ENCODE measurements at places on chromosomes 16 and 17.

DNA sequence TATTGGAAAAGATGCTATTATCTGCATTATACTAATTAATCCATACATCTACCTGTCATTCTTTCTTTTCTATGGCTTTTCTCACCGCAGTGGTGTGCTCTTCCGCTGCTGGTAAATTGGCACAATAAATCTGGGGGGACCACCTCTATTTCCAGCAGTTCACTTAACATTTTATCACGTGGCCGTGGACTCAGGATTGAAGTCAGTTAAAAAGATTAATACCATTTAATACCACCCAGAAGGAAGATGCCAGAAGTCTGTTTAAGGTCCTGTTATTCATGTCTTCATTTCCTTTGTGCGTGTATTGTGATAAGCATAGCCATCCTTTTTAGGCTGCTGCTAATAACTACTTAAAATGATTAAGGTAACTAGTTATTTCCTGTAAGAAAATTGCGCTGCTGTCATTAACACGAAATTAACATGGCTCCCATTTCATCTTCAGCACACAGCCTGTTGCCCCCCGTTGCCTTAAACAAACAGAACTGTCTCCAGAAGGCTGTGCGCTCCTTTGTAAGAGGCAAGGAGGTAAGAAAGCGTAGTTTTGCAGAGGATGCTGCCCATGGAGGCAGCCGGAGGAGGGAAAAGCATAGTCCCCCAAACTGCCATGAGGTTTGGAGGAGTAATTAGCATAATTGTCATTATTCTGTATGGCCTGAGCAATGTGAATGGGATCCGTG, 414.4 kb downstream of the UTP18 start:
- no peak for DNase-seq

GRCh38 chr16:57314161-57314785, 29.8 kb upstream of the PLLP start:
- no peak for DNase-seq

DNA sequence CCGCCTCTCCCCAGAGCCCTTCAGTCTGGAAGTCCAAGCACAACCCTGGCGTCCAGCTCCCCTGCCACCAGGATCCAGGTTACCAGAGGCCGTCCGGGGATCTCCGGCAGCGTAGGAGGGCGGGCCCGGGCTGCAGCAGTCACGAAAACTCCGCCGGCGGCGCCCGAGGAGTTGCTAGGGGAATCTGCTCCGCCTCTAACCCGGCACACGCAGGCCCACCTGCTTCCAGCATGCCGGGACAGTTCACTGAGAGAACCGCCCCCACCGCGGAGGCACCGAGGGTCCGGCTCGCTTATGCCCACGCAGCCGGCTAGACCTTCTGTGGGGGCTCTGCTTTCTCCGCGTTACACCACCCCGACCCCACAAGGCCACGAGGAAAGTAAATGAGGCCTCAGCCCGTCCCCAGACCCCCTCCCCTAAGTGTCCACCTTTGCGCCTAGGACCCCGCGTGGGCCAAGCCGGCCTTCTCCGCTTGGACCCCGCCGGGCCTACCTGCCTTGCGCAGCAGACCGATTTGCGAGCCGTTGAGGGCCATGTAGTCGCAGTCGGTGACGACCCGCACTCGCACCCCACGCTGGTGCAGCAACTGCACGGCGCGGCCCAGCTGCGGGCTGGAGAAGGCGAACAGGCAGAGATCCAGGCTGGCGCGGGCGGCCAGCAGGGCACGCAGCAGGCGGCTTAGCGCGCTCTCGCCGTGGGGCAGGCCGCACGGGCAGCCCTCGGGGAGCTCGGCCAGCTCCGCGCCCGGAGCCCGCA, 587 bp downstream of the PLD6 start:
- peak; percentile 44 for DNase-seq

GRCh38 chr16:87576171-87576570, 26.1 kb upstream of the JPH3 start:
- no peak for DNase-seq

- no peak for DNase-seq
These were observed 104.7 kb downstream of the COPRS start for GRCh38 chr17:31754239-31754945.

DNA sequence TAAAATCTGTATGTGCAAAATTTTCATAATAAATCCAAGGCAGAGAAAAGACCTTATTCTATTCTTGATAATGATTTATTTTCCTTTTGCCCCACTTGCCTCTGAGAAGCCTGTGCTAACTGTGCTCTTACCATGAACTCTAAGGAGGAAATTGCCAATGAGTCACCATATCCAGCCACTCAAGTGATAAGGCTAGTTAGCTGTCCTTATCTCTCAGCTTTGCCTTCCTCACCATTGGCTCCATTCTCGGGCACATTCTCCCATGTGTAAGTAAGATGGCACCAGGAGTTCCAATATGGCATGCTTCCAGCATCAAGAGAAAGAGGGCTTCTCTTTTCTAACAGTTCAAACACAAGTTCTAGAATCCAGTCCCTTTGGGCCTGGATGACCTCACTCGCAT, 142.4 kb downstream of the TOX3 start:
- DNase-seq = no peak

GRCh38 chr17:80223142-80223815, 3.1 kb downstream of the SLC26A11 start:
- no peak for DNase-seq

- DNase-seq = no peak
These were observed 50.5 kb upstream of the ZNF750 start for GRCh38 chr17:82890339-82890730.

- peak; percentile 90 for DNase-seq
These were observed at the start of gene CBFB for GRCh38 chr16:67028696-67029253. CBFB (plus strand) TSS chr16:67029149; CDS start chr16:67029408, 259 bp downstream.

DNA sequence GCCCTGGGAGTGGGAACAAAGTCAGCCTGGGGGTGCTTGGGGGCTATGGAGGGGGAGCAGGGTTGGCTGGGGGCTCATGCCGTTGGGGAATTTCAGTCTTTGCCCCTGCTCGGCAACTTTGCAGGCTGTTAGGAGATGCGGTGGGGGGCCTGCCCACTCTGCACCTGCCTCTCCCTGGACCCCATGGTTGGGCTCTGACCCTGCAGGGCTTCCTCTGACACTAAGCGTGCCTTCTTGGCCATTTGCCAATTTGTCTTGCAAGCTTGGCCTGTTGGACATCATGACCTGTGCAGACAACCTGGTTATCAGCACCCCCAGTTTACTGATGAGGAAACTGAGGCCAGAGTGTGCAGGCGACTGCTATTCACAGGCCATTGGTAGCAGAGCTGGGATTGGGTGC, 14.6 kb downstream of the ADCY7 start:
- DNase-seq = no peak

- no peak for DNase-seq
These were observed 75.2 kb downstream of the RBFOX3 start for GRCh38 chr17:79535728-79536025.

GRCh38 chr17:12422651-12423050, 243.0 kb upstream of the MYOCD start:
- DNase-seq = no peak

GRCh38 chr17:290121-290521, 62.5 kb downstream of the RPH3AL start:
- no peak for DNase-seq

DNA sequence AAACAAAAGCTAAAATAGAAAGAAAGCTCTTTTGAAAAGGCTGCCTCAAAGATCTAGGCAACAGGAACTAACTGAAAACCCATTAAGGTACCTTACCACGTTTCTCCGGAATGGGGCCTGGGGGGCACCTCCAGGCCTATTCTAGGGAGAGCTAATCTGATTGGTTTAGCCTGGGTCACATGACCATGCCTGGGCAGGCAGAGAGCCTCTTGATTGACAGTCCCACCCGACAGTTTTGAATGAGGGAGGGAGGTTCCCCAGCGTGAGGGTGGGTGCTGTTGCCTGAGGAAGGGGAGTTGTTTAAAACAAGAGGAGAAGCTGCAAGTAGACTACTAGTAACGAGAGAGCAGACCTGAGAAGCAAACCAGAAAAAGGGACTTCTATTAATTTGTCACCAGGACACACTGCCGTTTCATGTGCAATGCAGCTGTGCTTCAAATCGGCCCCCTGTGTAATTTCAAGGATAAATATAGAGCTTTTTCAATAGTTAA, 143.4 kb upstream of the HS3ST2 start:
- peak; percentile 42 for DNase-seq

GRCh38 chr16:69003500-69003899, 102.0 kb upstream of the HAS3 start:
- no peak for DNase-seq

DNA sequence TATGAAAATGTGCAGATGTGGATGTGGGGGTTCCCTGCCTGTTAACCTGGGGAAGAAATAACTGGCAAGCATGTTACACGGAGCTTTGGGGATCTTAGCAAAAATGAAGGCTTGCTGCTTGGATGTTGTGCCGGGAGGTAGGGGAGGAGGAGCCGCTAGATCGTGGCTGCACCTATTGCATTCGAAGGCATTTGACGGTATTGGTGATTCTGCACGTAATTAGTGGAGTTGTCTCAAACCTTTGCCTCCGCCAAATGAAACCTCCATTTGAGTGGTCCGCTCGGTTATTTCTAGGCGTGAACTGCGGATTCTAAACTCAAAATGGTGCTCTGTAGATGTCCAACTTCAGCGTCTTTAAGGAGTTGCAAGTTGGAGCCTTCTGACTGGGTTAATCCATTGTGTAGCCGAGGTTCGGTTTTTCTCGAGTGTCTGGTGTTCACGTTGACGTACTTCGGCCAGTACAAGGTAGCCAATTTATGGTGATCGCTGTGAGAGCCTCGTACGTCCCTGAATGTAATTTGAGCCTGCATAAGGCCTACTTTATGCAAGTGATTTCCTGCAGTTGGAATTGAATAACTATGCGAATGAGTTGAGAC, 1.5 kb downstream of the TNRC6C start:
- DNase-seq = no peak

DNA sequence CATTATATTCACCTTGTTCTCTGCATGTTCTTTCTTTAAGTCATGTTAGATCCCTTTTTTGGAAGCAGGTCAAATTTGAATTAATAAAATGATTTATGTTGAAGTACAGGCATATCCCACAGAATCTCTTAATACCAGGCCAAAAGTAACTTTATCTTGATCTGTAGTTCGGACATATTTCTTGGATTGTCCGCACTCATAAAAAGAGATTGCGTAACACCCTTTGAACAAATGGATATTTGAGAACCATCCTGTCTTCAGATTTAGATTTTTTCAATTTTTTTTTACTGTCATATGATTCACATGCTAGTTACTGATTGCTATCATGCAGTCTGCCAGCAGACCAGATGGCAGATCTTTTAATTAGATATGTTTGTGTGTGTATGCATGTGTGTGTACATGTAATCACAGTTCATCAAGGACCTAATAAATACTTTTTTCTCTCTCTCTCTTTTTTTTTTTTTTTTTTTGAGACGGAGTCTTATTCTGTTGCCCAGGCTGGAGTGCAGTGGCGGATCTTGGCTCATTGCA, 352.6 kb downstream of the WWOX start:
- no peak for DNase-seq

DNA sequence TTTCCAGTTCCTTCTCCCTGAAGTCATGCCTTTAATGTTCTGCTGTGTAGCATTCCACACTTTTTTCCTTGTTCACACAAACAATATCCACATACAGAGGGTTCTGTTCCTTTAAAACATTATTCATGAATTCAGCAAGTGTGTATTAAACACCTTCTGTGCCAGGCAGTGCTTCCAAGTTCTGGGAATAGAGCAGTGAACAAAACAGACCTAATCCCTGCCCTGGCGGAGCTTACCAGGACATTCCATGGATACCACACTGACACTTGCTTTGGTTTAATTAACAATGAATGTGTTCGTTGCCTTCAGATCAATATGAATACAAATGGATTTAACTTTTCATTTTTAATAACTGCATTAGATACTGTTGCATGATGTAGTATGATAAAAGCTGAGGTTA, 57.9 kb upstream of the CLEC19A start:
- no peak for DNase-seq

DNA sequence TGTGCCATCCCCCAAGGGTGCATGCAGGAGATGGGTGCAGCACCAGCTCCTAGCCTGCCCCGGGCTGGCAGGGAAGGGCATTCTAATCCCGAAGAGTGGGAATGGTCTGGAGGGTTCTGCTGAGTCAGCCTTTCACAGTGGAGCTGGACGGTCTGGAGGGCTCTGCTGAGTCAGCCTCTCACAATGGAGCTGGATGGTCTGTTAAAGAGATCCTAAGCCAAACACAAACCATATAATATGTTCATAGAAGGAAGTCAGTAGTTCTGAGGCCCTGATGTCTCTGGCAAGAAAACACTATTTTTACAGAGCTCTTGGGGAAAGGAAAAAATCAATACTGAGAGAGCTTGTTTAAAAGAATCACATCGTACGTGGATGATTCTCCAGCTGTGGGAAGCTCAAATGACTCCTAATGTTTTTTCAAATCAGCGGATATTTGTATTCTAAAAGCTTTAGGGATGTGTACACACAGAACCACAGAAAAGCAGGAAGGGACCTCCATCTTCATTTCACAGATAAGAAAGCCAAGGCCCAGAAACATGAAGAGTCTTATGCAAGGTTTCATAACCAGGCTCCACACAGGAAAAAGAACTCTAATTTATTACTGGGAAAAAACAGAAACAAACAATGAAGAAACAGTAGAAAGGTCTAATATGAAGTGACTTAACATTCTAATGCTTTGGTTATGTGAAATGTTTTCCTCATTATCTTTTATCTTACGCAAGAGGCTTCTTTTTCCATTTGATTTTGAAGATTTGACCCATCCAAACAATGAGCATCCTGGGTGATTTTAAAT, 176.3 kb downstream of the VPS53 start:
- DNase-seq = no peak

GRCh38 chr17:50177476-50177875, 11.7 kb downstream of the SGCA start:
- DNase-seq = no peak

DNA sequence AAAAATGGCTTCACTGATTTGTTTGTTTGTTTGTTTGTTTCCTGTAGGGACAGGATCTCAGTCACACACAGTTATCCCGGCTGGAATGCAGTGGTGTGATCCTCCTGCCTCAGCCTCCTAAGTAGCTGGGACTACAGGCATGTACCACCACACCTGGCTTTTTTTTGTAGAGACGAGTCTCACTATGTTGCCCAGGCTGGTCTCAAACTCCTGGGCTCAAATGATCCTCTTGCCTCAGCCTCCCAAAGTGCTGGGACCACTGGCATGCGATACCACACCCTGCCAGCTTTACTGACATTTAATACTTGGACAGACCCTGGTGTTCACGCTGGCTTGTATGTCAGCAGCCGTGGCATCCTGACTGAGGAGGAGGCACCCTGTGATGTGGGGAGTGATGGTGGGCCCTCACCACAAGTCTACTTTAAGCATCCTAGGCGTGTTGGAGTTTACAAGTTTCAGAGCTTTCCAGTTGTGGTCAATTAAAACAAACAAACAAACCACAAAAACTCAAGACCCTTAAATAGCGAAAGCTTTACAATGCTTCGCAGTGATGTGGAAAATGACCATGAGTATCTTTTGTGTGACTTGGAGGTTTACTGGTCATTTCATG, 5.1 kb downstream of the ABCA3 start:
- DNase-seq = no peak

GRCh38 chr16:49183911-49184310, 97.7 kb downstream of the CBLN1 start:
- DNase-seq = no peak

All from T47D (cell line).